GM23248 (cell line): ENCODE measurements at places on chromosomes 16 and 17. TPM values are rescaled to one million over a fixed set of nuclear protein-coding genes. Genes with fewer than 3 reads are reported as not detected.

GRCh38 chr16:68367030-68367429 is 56.2 kb downstream of the PRMT7 start:
- DNase-seq = peak; percentile 61
- no peaks in the 10 kb centered on the region for H3K4me1 ChIP-seq
- H3K27ac ChIP-seq = no peak overlapping the region
- H3K4me3 ChIP-seq = no peak overlapping the region

- H3K36me3 ChIP-seq = no peaks in the 10 kb centered on the region
- no peak overlapping the region for H3K4me3 ChIP-seq
- H3K27me3 ChIP-seq = no peaks in the 10 kb centered on the region
- H3K27ac ChIP-seq = peak overlapping the region; percentile 90
- H3K4me1 ChIP-seq = peaks cover 21% of the 10 kb centered on the region
- peak; percentile 58 for DNase-seq
Measured at GRCh38 chr17:81865733-81866439, 5.3 kb downstream of the ARHGDIA start.

GRCh38 chr17:35496451-35497290 is 40.8 kb downstream of the SLFN12L start:
- DNase-seq = no peak
- H3K27ac ChIP-seq = no peak overlapping the region
- peaks cover 93% of the 10 kb centered on the region for H3K27me3 ChIP-seq
- H3K4me3 ChIP-seq = no peak overlapping the region
- H3K36me3 ChIP-seq = no peaks in the 10 kb centered on the region

DNA sequence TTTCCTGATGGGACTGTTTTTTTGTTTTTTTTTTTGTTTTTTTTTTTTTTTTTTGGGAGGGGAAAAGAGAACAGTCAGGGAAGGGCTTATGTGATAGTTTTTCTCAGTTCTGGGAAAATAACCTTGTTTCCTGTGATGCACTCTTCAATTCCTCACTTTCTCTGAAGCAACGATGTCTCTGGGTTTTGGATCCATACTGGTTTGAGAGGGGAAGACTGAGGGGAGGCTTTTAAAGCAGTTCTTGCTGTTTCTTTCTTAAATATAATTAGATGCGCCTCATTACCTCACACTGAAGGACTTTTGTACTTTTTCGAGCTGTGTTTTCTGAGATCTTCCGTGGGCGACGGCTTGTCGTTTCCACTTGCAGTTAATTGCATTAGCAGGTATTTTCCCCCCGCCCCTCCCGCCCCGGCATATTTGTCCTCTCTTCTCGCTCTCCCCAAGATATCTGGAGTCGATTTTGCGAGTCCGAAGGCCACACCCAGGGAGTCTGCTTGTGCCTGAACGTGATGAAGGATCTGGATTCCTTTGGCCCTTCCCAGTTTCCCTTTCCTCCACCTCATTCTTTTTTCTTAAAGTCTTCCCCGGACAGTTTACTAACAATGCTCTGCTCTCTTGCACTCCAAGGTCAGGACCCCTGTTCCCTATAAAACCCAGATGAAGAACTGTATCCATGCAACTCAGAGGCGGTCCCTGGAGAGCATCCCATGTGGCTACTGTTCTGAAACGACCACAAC is 125.2 kb upstream of the ZFHX3 start:
- DNase-seq = peak; percentile 37
- no peaks in the 10 kb centered on the region for H3K36me3 ChIP-seq

GRCh38 chr17:61482467-61482866 is 30.2 kb downstream of the TBX4 start:
- no peaks in the 10 kb centered on the region for H3K4me1 ChIP-seq
- no peak for DNase-seq
- no peak overlapping the region for H3K27ac ChIP-seq
- no peak overlapping the region for H3K4me3 ChIP-seq
- no peaks in the 10 kb centered on the region for H3K36me3 ChIP-seq

The CNTNAP1 gene
- total RNA-seq = 23.3 and 24.5 TPM in 2 replicates

The CMC2 gene
- total RNA-seq = 49.4 and 64.4 TPM in 2 replicates

GRCh38 chr17:5527601-5528250 is 41.4 kb downstream of the MIS12 start:
- no peaks in the 10 kb centered on the region for H3K27me3 ChIP-seq
- H3K36me3 ChIP-seq = peaks cover 52% of the 10 kb centered on the region
- H3K27ac ChIP-seq = peak overlapping the region; percentile 95
- no peak overlapping the region for H3K4me3 ChIP-seq
- H3K4me1 ChIP-seq = peaks cover 16% of the 10 kb centered on the region
- DNase-seq = no peak

DNA sequence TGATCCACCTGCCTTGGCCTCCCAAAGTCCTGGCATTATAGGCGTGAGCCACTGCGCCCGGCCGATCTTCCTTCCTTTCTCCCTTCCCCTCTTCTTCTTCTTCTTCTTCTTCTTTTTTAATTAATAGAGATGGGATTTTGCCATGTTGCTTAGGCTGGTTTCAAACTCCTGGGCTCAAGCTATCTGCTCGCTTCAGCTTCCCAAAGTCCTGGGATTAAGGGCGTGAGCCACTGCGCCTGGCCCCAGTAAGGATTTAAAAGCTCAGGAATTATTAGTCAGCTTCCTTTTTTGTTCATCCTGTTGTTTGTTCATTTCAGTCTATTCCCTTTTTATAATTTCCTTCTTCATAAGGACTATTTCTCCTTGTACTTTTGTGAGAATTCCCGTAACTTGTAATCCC is 32.7 kb upstream of the LRRC37A start:
- H3K27me3 ChIP-seq = no peaks in the 10 kb centered on the region
- H3K4me1 ChIP-seq = peaks cover 28% of the 10 kb centered on the region
- DNase-seq = no peak
- no peaks in the 10 kb centered on the region for H3K36me3 ChIP-seq
- no peak overlapping the region for H3K4me3 ChIP-seq

DNA sequence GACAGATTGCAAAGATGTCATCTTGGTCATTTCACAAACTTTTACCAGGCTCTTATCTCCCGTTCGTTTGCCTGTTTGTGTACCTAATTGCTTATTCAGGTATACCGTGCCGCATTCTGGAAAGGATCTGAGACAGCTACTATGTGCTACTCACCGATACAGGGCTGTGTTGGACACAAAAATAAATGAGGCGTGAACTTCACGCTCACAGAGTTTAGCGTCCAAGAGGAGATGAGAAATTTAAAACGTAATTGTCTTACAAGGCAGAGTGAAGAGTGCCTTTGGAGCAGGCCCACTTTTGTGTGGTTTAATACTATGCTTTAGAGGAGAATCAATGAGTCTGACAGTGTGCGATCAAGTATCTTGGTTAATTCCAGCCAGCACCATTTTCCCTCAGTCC is 26.7 kb downstream of the MAF start:
- no peaks in the 10 kb centered on the region for H3K4me1 ChIP-seq
- no peak for DNase-seq
- no peaks in the 10 kb centered on the region for H3K27me3 ChIP-seq
- H3K36me3 ChIP-seq = no peaks in the 10 kb centered on the region

- H3K36me3 ChIP-seq = peaks cover 28% of the 10 kb centered on the region
- no peak overlapping the region for H3K4me3 ChIP-seq
- no peak overlapping the region for H3K27ac ChIP-seq
- no peaks in the 10 kb centered on the region for H3K27me3 ChIP-seq
Measured at GRCh38 chr17:59641799-59642484, 22.2 kb downstream of the CLTC start.

GRCh38 chr17:2101448-2102257 is 46.8 kb downstream of the HIC1 start:
- no peaks in the 10 kb centered on the region for H3K4me1 ChIP-seq
- no peak for DNase-seq
- no peaks in the 10 kb centered on the region for H3K36me3 ChIP-seq
- H3K4me3 ChIP-seq = no peak overlapping the region

The ARHGAP23 gene
- total RNA-seq = 64.2 and 69.4 TPM in 2 replicates

DNA sequence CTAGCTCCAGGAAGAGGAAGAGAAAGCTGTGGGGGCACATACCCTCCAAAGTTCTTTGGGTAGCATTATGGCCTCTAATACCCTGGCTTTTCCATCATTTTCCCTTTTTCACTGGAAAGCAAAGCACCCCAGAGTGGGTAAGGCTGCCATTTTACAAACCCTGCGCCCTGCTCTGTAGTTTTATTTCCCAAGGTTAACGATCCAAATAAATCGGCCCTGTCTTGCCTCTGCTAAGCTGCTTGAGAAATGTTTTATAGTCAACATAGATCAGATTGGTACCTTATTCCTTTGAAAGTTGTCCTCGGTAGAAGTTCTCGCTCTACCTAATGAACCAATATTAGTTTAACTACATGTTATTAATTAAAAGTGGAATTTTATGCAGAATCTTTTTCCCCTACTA is 328.2 kb downstream of the NPIPA8 start:
- H3K27me3 ChIP-seq = no peaks in the 10 kb centered on the region
- no peaks in the 10 kb centered on the region for H3K36me3 ChIP-seq
- DNase-seq = no peak
- H3K4me1 ChIP-seq = no peaks in the 10 kb centered on the region
- H3K4me3 ChIP-seq = no peak overlapping the region
